T-helper 1 cell treated with Interleukin-12 subunit alpha and Interleukin-12 subunit beta and Interleukin-4 antibody, amounts not matched to agents 30 ng/mL and 1 ng/mL, for 36 hours (primary cell): ENCODE measurements at places on chromosomes 4 and X. TPM values are rescaled to one million over a fixed set of nuclear protein-coding genes. Genes with fewer than 3 reads are reported as not detected.

IL9R gene
- 28.9 and 33.2 TPM in 2 replicates for total RNA-seq

FAM9B gene
- not detected in 2 replicates for total RNA-seq

MAGEA2B gene
- not detected in 2 replicates for total RNA-seq

PABPC1L2A gene
- total RNA-seq = not detected in 2 replicates

SCRG1 gene
- total RNA-seq = not detected in 2 replicates
